ENCODE measurements at places on chromosomes 6 and 20.

DNA sequence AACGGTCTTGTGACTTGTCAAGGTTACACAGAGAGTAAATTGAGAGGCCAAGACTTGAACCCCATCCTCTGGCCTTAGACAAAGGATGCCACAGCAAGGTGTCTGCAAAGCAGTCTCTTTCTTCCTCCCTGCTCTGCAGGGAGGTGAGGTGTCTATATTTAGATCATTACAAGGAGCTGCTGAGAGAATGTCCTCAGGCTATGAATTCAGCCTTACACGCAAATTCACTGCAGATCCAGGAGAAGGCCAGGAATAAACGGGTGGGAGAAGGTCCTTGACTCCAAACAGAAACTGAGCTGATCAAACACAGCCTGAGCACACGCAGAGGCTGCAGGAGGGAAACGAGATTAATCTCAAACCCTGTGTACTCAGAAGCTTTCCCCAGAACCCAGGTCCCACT, 48.6 kb upstream of the PTPRT start:
- no peak for DNase-seq

DNA sequence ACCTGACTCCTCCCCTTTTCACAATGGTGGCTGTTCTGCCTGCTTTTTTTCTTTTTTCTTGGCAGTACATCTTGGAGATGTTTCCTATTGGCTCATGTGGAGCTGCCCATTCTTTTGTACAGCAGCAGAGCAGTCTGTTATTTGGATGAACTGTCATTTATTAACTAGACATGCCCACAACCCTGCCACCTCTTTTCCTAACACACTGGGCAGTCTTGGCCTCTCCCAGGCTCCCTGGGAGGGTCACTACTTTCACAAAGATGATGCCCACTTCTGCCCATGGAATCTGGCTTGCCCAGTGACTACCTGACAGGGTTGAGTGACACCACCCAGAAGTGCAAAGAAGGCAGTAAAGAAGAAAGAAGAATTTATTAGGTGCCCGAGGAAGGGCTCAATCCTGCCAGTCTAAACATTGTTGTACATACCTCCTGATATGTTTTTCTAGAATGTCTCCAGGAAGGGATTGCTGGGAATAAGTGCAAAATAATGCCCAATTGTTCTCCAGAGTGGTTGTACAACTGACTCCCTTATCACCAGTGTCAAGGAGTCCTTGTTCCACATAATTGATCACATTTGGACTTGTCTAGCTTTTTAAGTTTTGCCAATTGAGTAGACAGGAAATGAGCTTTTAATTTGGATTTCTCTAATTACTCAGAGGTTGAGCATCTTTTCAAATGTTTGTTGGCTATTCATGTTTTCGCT, 19.7 kb upstream of the SCRT2 start:
- no peak for DNase-seq

GRCh38 chr6:161407581-161407980, 133.7 kb upstream of the AGPAT4 start:
- no peak for DNase-seq

DNA sequence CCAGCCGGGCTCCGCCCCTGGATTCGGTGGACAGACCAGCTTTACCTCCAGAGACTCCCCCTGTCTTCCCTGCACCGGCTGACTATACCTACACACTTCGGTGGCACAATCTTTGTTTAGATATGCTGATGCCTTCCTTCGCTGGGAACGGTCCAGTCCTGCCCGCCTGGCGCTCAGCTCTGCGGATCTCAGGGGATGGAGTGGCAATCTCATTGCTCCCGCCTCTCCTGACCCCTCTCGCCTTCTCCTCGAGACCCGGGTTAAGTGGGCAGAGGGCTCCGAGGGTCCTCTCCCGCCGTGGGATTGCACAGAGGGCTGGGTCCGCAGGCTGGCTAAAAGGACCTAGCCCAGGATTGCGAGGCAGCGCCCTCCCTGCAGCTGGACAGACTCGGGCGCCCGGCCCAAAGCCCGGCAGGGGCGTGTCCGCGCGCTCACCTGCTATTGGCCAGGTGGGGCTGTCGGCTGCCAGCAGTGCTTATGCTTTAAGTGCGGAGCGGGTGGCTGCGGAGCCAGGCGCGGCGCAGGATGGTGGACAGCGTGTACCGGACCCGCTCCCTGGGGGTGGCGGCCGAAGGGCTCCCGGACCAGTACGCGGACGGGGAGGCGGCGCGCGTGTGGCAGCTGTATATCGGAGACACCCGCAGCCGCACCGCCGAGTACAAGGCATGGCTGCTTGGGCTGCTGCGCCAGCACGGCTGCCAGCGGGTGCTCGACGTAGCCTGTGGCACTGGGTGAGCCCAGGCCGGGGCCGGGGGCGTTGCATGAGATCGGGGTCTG, at the start of gene GNMT:
Gene GNMT, plus strand, starts transcription at position 512 of the 777 bp plus-strand sequence. Its CDS starts 14 bp downstream, at position 526.
- peak; percentile 34 for DNase-seq

DNA sequence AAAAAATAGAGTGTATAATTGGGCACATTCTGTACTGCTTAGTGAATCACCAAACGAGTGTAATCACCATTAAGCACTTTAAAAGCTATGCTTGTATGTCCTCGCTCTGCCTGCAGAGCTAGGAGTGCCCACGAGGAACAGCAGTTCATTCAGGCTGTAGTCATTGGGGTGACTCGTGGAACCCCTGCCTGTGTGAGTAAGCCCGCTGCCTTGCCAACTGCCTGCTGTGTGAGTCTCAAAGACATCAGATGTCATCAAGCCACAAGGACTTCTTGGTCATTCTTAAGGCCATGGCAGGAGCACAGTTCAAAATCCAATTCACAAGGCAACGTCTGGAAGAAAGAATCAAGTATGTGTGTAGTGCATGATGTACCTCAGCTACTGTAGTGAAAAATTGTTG, 60.4 kb downstream of the FOXO3 start:
- peak; percentile 59 for DNase-seq

GRCh38 chr6:134822920-134823709, 126.8 kb downstream of the ALDH8A1 start:
- peak; percentile 86 for DNase-seq

GRCh38 chr6:40807484-40807883, 220.3 kb upstream of the LRFN2 start:
- DNase-seq = no peak

- no peak for DNase-seq
These were observed 6.0 kb downstream of the SLC22A23 start for GRCh38 chr6:3450888-3451287.

DNA sequence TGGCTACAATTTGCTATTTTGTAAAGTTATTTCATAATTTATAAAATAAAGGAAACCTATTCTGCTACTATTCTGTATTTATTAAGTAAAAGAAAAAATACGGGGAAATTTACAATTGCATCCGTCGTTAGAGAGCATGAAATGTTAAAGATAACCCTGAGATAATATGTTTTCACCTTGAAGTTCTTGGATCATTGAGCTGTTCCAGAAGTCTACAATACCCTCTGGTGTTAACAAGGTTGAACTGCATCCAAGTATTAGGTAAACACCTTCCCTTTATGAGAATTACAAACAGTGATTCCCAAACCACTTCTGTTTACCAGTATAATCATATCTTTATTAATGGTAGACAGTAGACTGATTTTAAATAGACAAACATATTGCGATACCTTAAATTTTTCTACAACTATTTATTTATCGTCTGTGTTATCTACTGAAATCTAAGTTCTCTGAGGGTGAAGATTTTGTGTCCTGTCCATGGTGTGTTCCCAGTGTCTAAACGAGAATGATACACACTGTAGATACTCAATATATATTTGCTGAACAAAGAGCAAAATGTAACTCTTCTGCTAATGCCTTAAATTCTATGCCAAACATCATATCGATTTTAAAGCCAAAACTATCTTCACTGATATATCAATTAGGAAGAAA, 28.2 kb downstream of the TBC1D32 start:
- DNase-seq = peak; percentile 77

DNA sequence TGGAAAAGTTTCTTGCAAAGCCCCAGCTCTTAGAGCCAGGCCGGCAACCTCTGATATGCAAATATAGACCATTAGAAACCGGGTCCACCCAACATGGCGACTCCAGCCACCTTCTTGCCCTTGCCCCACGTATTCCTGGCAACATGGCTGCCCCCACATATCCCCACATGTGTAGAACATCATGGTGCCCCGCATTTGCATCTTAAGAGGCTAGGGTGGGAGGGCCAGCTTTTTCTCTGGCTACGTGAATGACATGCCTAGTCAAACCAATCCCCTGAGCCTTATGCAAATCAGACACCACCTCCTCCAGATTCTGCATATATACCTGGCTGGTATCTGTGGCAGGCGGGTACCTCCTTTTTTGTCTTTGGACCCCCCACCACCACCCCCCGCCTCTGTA, 106.1 kb upstream of the PTPRT start:
- DNase-seq = no peak

DNA sequence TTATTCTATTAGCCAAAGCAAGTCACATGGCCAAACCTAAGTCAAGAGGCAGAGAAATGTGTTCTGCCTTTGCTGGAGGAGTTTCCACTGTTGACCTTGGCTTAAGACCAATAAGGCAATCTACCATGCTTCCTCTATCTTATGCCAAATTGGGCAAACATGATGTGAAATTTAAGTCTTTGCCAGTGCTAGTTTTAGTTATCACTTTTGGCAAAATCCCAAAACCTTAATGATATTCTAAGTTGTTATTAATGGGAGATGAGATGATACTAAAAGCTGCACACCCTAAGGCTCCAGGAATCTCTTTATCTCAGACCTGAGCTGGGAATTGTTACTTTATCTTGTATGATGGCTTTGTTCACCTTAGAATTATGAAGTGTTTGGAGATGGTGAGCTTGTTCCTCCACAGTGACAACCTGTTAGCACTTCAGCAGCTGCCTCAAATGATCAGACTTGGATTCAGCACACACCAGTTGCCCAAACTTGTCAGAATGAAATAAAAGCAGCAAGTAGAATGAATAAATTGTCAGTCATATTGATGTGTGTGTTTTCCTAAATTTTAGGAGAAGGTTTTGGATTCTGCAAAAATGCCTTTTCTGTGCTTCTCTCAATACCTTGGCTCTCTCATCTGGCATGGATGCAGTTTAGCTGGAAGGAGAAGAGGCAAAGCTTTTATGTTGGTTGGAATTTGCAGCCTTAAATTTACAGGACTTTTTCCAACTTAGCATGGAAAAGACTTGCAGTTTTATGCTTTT, 49.3 kb downstream of the RIN2 start:
- DNase-seq = no peak

DNA sequence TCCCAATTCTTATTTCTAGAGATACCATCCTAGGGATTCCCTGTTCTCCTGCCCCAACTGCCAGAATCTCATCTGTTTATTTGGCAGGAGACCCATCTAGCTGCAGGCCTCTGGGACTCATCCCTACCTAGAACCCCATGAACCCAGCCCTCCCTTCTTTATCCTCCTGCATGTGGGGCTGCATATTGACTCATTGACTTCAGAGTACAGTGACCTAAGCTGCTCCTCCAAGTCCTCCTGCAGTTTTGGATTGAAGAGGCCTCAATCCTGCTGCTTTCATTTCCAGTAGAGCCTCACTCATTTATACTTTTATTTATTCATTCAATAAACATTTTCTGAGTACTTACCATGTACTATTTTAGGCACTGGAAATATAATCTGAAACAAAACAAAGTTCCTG, 11.6 kb downstream of the TMEM200A start:
- DNase-seq = no peak

DNA sequence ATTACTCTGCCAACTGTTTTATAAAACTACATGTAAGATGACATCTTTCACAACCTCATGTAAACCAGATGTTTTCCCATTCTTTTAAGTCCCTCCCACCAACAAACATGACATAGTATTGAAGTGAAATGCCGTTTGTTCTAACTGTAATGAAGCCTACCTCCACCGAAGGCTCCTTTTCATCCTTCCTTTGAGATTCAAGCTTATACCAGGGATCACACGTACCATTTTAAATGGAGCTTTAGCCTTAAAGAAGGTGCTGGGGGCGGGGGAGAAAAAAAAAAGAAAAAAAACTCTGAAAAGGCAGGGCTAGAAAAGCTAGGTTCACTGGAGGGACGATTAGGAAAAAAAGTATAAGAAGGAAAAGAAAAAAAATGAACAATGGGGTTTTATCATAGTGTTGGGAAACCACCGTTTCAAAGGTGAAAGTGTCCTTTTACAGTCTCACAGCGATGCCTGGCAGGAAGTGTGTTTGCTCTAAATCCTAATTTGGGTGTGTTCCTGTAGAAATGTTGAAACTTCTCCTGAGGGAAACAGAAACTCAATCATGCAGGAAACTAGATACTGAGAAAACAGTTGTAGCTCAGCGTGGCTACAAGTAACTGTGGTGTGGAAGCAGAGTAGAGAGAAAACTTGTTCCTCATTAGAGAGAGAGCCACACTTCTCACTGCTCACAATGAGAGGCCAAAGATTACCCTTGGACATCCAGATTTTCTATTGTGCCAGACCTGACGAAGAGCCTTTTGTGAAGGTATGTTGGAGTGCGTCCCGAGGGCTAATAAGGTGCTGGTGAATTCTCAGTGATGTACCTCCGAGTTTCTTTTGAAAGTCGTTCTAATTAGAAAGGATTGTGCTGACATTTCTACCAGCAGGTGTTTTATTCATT, 37.6 kb upstream of the HINT3 start:
- DNase-seq = peak; percentile 77

GRCh38 chr20:61370841-61371303, 118.8 kb downstream of the CDH4 start:
- DNase-seq = no peak

- peak; percentile 70 for DNase-seq
These were observed at the start of gene FERMT1 for GRCh38 chr20:6122873-6123648. FERMT1 (minus strand) TSS chr20:6123030; CDS start chr20:6119554, 3,476 bp downstream.

GRCh38 chr6:160256445-160256844, 2.2 kb downstream of the SLC22A2 start:
- DNase-seq = no peak

DNA sequence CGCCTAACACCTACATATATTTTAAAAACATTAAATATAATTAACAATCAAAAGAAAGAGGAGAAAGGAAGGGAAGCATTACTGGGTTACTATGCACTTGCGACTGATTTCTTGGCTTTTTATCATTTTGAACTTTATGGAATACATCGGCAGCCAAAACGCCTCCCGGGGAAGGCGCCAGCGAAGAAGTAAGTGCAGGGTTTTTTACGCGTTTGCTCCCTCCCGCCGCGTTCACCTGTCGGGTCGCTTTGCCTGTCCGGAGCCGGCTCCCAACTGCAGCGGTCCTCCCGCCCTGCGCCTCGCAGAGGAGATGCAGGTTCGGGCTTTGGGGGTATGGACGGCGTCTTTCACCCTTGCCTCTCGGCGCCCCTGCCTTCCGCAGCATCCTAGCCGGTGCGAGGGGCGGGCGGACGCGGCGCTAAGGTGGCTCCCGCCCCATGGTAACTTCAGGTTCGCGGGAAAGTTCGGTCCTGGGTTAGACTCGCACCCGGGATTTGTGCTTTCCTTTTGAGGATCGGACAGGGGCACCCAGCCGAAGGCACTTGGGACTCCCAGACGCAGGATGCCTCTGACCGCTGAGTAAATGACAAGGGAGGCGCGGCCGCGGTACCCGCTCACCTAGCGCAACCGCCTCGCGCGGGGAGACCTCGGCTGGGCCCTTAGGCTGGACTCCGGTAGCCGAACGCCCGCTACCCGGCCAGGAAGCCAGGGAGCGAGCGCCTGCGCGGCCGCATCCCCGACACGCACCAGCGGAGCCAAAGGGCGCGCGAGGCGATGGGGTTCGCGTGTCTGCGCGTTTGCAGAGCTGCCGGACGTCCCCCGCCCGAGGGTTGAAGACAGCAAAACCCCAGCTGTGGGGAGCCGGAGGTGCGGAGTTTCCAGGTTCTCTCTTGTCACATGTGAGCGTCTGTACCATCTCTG, 891 bp downstream of the RSPO3 start:
- no peak for DNase-seq

GRCh38 chr20:45017281-45017680, 51.0 kb downstream of the STK4 start:
- DNase-seq = no peak

GRCh38 chr20:50450881-50451752, 59.1 kb upstream of the PTPN1 start:
- peak; percentile 61 for DNase-seq

GRCh38 chr6:87828044-87828443, 126.0 kb upstream of the AKIRIN2 start:
- DNase-seq = no peak

Data from hematopoietic multipotent progenitor cell treated with erythropoietin and hydrocortisone succinate and interleukin-3 and kit ligand, for 6 days (in vitro differentiated cells).